ENCODE measurements at places on chromosomes 1 and 21.
A peak's percentile ranks its signal among the peaks of the same experiment; 100 is the strongest.

DNA sequence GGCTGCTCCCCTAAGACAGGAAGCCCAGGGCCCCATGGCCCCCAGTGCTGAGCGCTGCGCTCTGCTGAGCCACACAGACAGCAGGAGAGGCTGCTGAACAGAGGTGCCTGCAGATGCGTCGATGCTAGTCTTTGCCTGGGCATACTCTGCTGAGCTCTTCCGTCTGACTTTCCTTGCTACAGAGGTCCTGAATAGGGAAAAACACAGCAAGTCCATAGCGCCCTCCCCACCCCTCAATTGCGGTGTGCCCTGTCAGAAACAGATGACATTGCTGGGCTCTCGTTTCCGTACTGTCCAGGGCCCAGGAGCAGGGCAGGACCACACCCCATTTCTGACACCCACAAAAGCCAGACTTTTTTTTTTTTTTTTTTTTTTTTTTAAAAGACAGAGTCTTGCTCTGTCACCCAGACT is 252.5 kb downstream of the SDCCAG8 start:
- no peaks in the 10 kb centered on the region for H3K36me3 ChIP-seq
- H3K27me3 ChIP-seq = no peaks in the 10 kb centered on the region
- no peak overlapping the region for H3K4me3 ChIP-seq
- H3K4me1 ChIP-seq = no peaks in the 10 kb centered on the region
- H3K27ac ChIP-seq = no peak overlapping the region

DNA sequence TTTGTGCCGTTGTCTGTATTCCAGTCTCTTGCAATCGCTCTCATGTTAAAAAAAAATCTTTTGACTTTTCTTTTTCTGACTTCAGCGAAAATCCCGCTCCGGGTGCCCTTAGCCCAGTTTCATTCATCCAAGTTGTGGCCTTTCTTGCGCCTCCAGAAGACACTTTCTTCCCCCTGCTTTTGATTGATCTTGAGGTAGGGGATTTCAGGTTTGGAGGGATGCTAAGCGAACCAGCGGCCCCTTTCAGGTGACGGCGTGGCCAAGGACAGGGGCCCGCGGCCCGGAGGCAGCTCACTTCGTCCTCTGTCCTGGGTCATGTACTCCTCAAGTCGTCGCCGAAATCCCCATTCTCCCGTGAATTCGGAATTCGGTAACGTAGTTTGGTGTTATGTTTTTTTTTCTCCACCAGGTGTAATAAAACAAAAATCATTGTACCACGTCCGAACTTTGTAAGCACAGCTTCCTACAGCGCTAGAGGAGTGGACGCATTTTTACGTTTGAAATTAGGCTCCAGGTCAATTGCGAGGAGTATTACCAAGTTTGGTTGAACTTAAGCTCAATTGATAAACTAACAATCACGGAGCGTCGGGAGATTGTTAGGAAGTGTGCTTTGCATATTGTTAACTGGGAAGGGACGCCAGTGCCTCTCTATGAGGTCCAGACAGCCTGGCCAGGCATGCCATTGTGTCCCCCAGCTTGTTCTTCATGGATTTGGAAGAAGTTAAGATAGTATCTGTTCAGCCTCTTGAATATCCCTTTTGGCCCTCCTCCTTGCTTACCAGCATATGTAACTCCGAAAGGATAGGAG is 1.1 kb downstream of the MRPS6 start:
- peaks cover 9% of the 10 kb centered on the region for H3K36me3 ChIP-seq
- no peak overlapping the region for H3K27ac ChIP-seq
- no peaks in the 10 kb centered on the region for H3K27me3 ChIP-seq
- peak overlapping the region; percentile 56 for H3K4me3 ChIP-seq

- no peak for DNase-seq
- no peaks in the 10 kb centered on the region for H3K27me3 ChIP-seq
- H3K36me3 ChIP-seq = no peaks in the 10 kb centered on the region
- H3K4me1 ChIP-seq = no peaks in the 10 kb centered on the region
- H3K27ac ChIP-seq = no peak overlapping the region
These were observed 15.4 kb upstream of the RD3 start for GRCh38 chr1:211507365-211507764.

DNA sequence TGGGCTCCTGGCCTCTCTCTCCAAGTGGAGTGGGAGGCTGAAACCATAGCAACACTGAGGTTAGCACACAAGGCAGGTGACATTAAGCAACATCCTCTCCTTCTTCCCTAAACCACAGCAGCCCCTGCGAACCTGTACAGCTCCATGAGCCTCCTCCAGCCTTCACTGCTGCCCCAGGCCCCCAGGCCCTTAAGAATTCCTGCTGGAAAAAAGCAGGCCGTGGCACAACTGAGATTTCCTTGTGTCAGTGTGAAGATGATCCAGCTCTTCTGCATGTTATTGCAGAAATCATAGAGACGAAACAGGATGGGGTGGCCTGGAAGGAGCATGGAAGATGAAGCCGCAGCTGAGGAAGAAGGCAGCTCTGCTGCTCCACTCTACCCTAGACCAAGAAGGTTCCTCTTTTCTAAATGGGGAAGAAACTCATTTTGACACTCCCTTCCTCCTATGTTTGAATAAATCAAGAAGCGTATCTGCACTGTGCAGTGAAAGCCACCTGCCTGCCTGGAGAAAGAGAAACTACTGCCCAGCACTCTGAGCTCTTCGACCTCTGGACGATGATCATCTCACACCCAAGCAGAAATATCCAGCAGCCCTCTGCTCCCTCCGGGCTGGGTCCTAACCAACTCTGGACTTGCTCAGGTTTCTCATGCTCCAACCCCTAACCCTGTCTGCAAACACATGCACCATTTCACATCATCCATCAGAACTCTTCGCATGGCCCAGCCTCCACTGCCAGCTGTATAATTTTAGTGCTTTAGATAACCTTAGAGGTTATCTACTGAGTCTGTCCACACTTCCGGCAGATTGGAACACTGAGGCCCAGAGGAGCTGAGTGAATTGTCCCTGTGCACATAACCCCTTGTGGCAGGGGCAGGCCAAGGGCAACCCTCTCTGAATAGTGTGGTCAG is 20.7 kb downstream of the SH3BP5L start:
- no peaks in the 10 kb centered on the region for H3K36me3 ChIP-seq
- H3K4me3 ChIP-seq = no peak overlapping the region
- no peak overlapping the region for H3K27ac ChIP-seq
- H3K27me3 ChIP-seq = peaks cover 13% of the 10 kb centered on the region
- no peak for DNase-seq

- H3K4me3 ChIP-seq = peak overlapping the region; percentile 81
- peaks cover 21% of the 10 kb centered on the region for H3K4me1 ChIP-seq
- H3K36me3 ChIP-seq = peaks cover 9% of the 10 kb centered on the region
- peak; percentile 56 for DNase-seq
These were observed 553 bp downstream of the TTC3 start for GRCh38 chr21:37073417-37074196.

DNA sequence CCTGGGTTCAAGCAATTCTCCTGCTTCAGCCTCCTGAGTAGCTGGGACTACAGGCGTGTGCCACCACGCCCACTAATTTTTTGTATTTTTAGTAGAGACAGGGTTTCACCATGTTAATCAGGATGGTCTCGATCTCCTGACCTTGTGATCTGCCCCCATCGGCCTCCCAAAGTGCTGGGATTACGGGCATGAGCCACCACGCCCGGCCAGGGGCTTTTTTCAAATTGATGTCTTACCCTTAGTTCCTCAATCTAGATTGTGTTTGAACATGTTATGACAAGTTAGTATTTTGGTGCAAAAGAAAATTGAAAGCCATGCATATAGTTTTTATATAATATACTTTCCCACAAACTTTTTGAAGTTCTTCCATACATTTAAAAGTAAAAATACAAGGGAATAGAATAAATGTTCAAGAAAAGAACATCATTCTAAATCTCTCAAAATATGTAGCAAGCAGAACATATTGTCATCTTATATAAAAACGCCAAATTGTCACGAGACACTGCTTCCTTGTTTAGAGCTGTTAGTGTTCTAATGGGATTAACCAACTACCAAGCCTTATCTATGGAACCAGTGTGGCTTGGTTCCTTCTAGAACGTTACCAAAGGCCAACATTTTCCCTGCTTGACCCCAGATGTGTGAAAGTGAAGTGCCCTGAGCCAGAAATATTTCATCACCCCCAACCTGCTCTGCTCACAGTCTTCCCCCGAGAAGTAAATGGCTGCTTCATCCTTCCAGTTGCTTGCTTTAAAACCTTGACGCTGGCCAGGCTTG is 9.5 kb upstream of the PLEKHM2 start:
- H3K36me3 ChIP-seq = no peaks in the 10 kb centered on the region
- H3K27me3 ChIP-seq = no peaks in the 10 kb centered on the region
- no peak overlapping the region for H3K4me3 ChIP-seq
- no peak for DNase-seq
- no peak overlapping the region for H3K27ac ChIP-seq
- H3K4me1 ChIP-seq = no peaks in the 10 kb centered on the region

GRCh38 chr1:181111559-181111958 is 23.1 kb downstream of the IER5 start:
- H3K4me1 ChIP-seq = peaks cover 8% of the 10 kb centered on the region
- no peak overlapping the region for H3K4me3 ChIP-seq
- no peak for DNase-seq
- no peak overlapping the region for H3K27ac ChIP-seq
- H3K36me3 ChIP-seq = no peaks in the 10 kb centered on the region

DNA sequence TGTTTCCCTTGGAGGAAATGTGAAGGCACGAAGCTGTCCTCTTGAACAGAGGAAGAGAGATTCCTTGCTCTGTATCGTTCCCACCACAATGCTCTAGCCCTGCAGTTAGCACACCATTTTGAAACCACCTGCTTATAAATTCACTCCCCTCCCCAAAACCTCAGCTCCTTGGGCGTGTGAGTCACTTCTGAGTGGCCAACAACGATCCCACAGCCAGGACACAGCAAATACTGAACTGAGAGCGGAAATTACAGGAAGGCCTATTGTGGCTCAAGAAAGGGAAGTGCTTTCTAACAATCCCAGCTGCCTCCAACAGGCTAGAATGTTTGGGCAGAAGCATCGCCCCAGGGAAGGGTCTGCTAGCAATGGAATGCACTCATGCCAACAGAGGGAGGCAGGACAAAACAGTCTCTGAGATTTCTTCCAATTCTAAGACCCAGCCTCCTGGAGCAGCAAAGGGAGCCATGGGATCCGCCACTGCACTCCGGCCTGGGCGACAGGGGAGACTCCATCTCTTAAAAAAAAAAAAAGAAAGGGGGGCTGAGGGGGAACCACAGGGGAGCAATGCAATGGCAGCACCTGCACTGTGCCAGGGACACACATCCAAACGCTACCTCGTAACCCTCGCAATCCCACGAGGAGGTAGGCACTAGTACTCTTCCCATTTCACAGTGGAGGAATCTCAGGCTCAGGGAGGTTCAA is 1.9 kb downstream of the TMEM53 start:
- H3K27me3 ChIP-seq = no peaks in the 10 kb centered on the region
- no peak overlapping the region for H3K4me3 ChIP-seq
- DNase-seq = no peak
- H3K4me1 ChIP-seq = peaks cover 5% of the 10 kb centered on the region

DNA sequence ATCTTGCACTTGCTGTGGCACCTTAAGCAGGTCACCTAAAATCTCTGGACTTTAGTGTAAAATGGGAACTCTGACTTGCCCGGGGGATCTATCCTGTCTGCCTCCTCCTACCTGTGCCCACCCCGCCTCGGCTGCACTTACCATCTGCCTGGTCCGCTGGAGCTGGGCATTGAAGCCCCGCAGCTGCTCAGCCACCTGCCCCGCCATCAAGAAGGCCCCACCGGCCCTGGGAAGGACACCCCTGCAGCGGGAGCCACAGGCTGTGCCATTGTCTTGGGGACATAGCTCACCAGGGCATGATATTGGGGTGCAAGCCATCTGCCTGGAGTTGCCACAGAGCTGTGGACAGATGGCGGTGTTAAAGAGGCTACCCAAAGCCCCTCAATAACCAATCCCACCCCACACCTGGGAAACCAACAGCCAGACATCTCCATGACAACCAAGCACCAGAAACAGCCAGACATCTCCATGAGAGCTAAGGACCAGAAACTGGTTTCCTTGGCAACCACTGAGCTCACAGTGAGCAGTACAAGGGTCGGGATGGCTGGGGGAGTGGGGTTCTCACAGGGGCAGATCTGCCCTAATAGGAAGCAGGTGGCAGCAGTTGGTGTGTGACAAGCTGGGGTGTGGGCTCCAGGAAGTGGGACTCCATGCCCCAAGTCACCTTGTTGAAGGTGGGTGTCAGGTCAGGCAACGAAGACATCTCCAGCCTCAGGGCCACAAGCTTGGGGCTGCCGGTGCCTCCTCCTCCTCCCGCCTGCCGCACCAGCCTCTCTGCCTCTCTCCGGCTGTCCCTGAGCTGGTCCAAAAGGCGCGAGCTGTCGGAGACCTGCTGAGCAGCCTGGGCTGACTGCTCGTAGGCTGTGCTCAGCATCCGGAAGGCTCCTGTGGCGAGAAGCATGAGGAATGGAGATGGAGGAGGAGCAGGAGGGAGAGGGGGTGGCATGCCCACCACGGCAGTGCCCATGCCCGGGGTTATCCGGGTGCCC is 29.1 kb downstream of the LAMB3 start:
- peaks cover 94% of the 10 kb centered on the region for H3K4me1 ChIP-seq
- peak overlapping the region; percentile 90 for H3K27ac ChIP-seq
- H3K27me3 ChIP-seq = no peaks in the 10 kb centered on the region
- DNase-seq = peak; percentile 21
- no peaks in the 10 kb centered on the region for H3K36me3 ChIP-seq
- H3K4me3 ChIP-seq = no peak overlapping the region

DNA sequence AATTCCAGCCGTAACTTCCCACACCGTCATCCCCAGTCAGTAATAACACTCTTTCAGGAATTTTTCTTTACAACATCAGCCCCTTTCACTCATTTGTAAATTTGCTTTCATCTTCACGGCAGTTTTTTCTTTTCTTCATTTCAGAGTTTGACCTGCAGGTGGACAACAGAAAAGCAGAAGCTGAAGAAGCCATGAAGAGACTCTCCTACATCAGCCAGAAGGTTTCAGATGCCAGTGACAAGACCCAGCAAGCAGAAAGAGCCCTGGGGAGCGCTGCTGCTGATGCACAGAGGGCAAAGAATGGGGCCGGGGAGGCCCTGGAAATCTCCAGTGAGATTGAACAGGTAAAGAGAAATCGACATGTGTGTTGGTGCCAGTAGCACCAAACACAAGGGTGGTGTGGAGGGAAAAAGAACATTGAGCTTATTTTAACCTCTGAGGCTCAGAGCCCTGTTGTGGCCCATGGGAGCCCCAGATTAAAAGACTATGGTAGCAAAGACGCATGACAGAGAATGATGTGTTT is 53.2 kb downstream of the LAMC2 start:
- peaks cover 14% of the 10 kb centered on the region for H3K4me1 ChIP-seq
- no peak overlapping the region for H3K27ac ChIP-seq
- no peak for DNase-seq
- no peaks in the 10 kb centered on the region for H3K36me3 ChIP-seq

- H3K36me3 ChIP-seq = no peaks in the 10 kb centered on the region
- no peak overlapping the region for H3K4me3 ChIP-seq
- no peaks in the 10 kb centered on the region for H3K4me1 ChIP-seq
- H3K27me3 ChIP-seq = no peaks in the 10 kb centered on the region
These were observed 11.9 kb downstream of the RCSD1 start for GRCh38 chr1:167641786-167642500.

GRCh38 chr1:61742620-61743430 is 545 bp downstream of the PATJ start:
- peaks cover 14% of the 10 kb centered on the region for H3K4me1 ChIP-seq
- peak; percentile 27 for DNase-seq
- H3K27ac ChIP-seq = peak overlapping the region; percentile 73
- H3K4me3 ChIP-seq = peak overlapping the region; percentile 71

Measured in A673 (cell line).